AG10803 (cell line): ENCODE measurements at places on chromosomes 5 and 9.

DNA sequence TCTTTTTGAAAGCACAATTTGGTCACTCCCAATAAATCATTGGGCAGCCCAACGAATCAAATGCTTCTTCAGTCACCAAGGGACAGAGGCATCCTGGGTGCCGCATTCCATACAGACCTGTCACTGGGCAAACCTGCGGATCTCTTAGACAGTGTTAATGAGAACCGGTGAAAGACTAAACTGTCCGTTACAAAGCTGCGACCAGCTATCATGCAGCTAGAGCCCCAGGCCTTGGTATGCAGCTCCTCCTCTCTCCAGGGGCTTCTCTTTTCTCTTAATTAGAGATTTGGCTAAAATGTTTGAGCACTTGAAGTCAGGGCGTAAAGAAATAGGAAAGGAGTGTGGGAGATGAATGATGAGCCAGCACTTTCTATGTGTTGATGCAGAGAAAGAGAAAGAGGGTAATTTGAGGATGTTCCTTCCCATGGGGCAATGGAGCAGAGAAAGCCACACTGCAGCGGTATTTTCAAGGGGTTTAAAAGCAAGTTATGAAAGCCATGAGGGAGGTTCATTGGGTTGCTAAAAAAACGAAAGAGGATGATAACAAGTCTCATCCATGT, 175.3 kb downstream of the RFK start:
- DNase-seq = no peak

DNA sequence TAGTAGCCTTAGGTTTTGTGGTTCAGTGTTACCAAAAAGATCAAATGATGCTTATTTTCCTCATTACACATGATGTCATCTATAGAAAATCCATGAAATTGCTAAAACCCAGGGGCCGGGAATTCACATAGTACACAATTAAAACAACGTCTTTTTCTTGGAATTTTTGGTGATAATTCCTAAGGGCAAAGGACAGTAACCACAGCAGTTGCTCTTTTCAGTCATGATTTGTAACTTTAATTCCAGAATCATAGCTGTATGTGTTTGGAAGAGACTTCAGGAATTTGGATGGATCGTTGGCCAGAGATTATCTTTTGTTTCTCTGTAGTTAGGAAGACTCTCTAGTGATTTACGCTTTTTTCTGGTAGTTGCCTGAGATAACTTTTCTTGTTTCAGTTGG, 748.7 kb downstream of the TLE4 start:
- DNase-seq = no peak

DNA sequence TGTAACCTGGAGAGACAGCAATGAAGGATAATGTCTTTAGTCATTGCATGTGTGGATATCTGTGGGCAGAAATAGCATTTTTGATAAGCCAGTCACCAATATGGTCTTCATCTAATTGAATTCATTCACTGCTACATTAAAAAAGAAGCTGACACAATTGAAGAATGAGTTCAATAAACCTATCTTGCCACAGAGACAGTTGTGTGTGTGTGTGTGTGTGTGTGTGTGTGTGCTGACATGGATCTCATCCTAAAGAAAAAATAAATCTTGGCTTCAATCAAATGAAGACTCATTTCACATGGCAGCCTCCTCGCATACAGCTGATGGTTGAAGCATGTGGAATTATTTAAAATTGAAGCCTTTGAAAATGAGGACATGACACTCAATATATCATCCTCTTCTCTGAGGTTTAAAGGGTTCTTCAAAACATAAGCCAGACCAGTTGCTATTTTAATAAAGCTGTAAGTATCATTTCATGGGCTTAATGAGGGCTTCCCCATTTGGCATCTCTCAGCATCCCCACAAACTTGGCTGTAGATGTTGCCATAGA, 118.5 kb upstream of the PTPN3 start:
- DNase-seq = no peak

DNA sequence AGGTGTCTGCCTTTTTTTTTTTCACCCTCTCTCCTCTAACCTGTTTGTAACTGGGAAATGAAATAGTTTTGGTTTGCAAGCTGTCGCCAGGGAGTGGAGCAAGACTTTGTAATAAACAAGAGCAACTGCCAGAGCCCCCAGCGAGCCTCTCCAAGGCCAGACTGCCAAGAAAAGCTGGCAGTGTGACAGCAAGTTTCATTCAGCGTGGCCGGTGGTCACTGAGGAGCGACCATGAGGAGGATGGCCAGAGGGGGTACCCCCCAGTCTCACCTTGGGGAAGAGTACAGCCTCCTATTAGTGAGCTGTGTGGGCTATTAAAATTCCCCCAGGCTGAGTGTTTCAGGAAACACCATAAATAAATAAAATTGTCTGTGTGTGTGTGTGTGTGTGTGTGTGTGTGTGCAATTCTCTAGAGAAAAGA, 49.9 kb downstream of the ZFAND5 start:
- peak; percentile 80 for DNase-seq

DNA sequence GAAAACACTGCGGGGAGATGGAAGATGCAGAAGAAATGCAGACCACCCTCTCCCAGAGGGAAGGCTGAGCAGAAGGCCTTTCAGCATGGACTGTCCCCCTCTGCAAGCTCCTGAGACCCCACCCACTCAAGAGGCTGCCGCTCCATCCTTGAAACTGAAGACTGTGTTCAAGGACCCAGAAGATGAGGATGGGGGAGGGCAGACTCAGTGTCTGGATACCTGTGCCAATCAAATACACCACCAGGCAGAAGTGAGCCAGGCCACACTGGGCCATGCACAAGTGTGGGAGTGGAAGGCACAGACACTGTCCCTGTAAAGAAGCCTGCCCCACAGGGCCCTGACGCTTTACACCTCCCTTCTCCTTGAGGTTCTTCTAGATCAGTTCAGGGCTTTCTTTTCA, 40.0 kb upstream of the IPPK start:
- DNase-seq = no peak

- no peak for DNase-seq
Measured at GRCh38 chr5:104498281-104498680, 935.7 kb upstream of the NUDT12 start.

DNA sequence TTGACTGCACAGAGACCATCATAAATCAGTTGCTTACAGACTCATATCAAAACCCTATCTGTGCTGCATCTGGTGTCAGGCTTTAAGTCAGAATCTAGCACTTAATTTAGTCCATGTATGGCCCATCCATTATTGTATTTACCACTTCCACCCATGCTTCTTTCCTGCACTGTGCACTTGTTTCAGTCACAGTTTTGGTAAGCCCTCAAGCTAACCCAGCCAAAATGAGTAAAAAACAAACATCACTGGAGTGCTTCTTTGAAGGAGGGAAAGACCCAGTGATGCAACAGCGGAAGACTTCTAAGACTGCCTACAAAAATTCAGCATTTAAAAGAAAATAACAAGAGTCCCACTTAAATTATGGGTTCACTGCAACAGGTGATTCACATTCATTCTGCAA, 69.0 kb downstream of the FGF10 start:
- no peak for DNase-seq

DNA sequence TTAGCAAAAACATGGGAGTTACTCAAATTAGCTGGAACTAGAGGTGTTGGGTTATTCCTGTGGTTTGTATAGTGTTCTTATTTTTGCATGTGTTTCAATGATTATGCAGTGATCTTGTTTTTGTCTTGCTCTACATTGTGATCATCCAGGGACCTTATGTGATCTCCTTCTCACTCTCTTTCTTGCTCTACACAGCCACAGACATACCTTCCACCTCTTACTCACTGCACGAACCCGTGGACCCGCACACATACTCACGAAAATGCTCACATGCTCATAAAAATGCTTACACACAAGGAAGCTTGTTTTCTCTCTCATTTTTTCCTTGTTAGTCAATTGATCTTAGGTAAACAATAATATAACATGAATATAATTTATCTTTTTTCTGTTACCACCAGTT, 187.1 kb downstream of the KDM4C start:
- DNase-seq = peak; percentile 25

- peak; percentile 40 for DNase-seq
Measured at GRCh38 chr9:70504834-70505233, 90.4 kb upstream of the KLF9 start.

GRCh38 chr5:179837076-179838011, 16.6 kb downstream of the SQSTM1 start:
- DNase-seq = no peak

DNA sequence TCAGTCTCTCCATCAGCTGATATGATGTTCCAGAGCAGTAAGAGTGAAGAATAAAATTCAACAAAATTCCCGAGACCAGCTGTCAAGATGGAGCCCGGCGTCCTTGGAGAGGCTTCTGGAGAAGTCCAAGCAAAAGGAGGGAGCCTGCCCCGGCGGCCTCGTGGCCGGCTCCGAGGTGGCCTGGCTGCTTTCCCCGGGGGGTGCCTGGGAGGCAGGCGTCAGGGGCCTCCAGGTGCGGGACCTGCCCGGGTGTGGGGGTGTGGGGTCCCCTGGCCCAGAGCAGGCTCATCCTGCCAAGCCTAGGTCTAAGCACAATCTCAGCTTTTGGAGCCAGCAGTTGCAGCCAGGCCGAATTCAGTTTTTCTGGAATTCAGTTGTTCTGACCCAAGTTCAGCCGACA, 122.6 kb upstream of the IQGAP2 start:
- DNase-seq = no peak

GRCh38 chr9:85905957-85906356, 35.0 kb upstream of the NAA35 start:
- DNase-seq = no peak

- DNase-seq = no peak
Measured at GRCh38 chr5:178180141-178180863, 6.9 kb downstream of the GMCL2 start.

DNA sequence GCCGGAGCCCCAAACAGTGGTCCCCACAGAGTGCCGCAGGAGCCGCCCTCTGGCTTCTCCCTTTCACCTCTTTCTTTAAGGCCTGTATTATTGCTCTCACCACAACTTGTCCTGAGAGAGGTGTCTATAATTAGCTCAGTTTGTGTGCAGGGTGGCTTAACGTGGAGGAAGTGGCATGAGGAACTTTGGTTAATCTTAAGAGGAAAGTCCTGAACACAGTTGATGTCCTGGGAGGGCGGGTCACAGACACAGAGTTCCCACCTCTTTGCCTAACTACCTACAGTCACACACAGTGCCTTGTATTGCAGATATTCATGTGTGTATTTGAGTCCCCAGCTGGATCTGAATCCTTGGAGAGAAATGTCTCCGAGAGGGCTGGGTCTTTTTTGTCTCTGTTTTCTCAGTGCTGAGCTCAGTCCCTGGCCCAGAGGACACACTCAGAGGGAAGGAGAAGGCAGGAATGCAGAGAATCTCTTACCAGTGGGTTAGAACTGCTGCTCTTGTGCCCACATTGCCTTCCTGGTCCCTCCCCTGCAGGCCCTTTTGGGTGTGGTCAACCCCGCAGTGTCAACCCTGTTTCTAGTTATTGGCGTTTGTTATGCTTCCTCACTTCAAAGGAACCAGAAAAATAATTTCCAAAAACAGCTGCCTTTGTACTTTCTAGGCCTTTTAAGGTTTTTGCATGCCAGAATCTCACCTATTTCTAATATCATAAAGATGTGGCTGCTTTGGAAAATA, 392.5 kb downstream of the KDM4C start:
- DNase-seq = no peak

- peak; percentile 18 for DNase-seq
Measured at GRCh38 chr5:109324931-109325330, 84.8 kb downstream of the PJA2 start.

GRCh38 chr9:32533336-32533735, 7.3 kb upstream of the RIGI start:
- no peak for DNase-seq

DNA sequence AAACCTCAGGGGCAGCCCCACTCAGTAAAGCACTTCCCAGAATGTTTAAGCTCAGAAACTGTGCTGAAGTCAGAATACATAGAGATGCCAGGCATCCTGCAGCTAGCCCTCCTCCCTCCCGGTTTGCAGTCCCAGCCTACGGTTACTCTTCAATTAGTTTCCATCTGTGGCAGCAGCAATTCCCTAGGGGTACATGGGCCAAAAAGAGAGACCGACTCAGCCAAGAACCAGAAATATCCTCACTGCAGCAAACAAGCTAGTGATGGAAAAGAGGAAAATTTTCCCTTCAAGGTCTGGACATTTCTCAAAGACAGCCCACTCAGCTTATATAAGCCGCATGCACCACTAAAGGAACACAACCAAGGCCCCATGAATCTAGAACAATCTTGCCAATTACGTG, 89.1 kb upstream of the PPP2R2B start:
- no peak for DNase-seq

GRCh38 chr9:87885484-87886189, 3.0 kb downstream of the SPATA31E1 start:
- DNase-seq = no peak

DNA sequence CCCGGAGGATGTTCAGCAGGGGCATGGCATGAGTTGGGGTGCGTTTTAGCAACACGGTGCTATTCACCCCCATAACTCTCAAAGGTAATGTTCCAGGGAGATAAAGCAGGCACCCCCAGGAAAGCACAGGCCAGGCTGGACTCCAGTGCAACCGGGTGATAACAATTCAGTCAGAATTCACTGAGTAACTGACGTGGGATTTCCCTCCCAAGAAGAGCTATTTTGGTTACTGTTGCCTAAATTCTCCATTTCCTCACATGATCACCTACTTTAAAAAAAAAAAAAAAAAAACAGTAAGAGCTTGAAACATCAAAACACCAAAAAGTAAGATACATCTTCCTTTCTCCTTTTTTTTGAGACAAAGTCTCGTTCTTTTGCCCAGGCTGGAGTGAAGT, 137.6 kb upstream of the WWC1 start:
- peak; percentile 25 for DNase-seq

DNA sequence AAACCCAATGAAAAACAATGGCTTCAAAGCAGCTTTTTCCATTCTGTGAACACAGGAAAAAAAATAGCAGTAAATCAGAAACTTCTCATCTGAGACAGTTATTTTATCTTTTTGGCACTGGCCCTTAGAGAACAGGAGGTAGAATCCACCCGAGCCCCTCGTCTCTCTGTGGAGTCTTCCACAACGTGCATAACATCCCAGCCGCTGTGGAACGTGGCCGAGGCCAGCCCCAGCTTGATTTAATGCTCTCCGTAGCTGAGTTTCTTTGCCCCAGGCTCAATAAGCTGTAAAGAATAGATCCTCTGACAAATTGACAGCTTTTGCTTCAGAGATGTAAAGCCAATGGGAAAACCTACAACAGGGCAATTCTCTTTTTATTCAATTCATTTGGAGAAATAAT, 107.9 kb upstream of the DAP start:
- no peak for DNase-seq

DNA sequence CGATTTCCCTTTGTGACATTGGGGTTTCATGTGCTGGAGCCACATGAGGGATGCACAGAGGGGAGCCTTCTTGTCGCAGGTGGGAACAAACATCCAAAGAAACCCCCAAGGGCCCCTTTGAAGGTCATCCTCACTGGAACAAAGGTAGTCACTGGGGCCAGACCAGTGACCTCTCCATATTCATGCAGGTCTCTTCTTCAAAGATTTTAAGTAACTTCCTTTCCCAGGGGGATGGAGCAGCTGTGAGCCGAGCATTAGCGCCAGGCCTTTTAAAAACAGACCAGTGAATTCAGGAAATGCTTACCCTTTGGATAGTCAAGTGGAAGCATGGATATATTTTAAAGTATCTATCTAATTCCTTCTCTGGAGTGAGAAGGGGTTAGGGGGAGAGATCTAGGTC, 33.0 kb downstream of the DAPK1 start:
- no peak for DNase-seq

- peak; percentile 61 for DNase-seq
Measured at GRCh38 chr9:18238254-18238653, 235.7 kb upstream of the ADAMTSL1 start.
